ENCODE measurements at places on chromosomes 7 and 10.

DNA sequence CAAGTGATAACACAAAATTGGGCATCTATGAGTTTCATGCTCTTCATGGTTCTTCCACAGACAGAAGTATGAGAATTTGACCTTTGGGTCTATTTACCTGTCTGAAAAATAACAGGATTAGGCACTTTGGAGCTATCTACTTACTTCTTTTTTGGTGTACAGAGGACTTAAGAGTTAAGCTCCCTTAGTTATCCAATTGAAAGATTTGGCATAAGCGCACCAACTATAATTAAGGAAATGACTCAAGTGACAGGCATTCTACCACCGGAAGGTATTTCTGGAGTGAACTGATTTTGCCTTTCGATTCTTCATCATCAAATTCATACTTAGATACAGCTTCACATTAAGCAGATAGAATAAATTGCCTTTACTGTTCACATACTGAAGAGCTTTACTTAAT, 43.9 kb downstream of the IFIT5 start:
- no peak for DNase-seq

DNA sequence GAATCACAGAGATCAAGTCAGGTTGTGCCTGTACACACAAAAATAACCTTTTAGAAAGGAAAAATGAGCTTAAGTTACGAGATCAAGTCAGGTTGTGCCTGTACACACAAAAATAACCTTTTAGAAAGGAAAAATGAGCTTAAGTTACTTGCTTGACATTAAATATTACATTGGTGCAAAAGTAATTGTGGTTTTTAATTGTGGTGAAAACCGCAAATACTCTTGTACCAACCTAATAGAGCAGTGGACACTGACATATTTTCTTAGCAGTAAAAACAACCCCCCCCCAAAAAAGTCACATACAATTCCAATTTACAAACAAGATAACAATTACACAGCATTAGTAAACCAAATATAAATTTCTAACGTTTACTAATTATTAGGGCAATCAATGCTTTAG, 595.6 kb downstream of the GRM8 start:
- no peak for DNase-seq

DNA sequence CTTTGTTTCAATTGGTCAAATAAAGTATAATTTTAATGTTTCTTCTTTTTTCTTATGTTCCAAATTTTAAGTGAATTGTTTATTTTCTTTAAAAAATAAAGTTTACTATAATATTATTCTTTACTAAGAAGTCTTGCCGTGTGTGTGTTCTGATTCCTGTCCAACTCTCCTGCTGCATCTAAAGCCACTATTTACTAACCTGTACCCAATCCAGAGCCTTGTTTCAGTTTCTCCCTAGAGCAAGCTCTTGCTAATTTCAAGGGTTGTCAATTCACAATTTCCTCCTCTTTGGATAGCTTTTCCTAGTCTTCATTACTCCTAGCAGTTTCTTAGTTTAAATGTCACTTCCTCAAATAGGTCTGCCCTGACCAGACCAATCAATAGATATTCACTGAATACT, 314.9 kb upstream of the SEMA3A start:
- DNase-seq: no peak

- DNase-seq: no peak
Measured at GRCh38 chr7:155291045-155291530, 6.6 kb upstream of the INSIG1 start.

DNA sequence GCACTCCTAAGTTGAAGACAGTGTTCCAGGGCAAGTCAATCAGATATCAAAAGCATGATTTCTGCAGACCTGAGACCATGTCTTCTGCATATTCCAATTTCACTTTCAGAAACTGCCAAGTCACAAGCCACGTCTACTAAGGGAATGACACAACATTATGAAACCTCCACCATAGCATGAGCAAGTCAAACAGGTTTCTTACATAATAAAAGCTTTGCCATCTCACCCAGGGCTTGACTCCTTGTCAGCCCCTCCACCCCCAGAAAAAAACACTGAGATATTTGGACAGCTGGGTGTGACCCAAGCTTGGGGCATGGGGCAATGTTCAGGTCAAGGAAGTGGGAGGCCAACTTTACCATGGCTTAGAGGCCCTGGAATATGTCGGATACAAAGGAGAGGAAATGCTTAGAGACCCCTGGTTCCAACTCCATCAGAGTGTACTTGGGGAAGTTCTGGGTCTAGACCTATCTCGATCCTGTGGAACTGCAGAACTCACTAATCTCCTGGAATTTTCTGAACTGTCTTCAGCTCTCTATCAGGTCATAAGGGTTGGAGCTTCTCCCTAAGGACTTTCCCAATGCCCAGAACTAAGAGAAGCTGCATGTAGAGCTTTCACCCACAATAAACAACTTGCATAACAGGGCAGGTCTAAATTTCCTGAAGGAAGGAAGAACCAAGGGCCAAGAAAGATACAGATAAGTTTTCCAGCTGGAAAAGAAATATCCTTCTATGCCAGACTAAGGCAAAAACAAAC, 80.6 kb upstream of the NAMPT start:
- DNase-seq: no peak

DNA sequence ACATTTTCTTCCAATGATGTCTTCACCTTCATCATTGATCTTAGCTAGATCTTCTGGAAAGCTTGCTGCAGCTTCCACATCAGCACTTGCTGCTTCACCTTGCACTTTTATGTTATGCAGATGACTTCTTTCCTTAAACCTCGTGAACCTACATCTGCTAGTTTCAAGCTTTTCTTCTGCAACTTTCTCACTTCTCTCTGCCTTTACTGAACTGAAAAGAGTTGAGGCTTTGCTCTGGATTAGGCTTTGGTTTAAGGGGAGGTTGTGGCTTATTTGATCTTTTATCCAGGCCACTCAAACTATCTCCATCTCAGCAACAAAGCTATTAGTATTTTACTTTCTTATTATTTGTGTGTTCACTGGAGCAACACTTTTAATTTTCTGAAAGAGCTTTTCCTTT, 125.5 kb upstream of the POM121L12 start:
- DNase-seq: no peak

DNA sequence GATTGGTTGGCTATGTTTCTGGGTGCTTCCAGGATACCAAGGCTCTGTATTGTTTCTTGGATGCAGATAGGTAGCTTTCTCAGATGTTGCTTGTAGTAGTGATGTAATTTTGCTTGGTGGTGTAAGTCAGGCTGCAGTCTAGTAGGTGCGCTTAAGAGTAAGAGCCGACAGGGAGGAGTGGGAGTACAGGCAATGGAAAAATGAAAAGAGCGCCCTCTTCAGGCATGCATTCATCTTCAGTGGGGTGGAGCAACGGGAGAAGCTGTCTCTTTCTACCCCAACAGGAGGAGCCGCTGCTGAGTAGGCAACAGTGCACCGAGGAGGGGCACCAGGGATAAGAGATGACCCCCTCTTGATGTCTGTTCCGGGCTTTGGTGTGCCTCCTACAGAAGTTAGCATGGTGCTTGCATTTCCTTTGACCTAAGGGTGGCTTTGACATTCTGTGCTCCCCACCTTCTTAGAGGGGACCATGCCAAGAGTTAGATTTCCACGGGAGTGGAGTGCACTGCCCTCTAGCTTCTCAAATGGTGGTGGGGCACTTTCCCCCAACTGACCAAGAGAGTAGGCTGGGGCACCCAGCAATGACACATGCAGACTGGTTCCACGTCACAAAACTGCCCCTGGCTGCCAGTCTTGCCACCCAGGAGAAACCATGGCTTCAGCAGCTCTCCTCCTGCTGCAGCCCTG, 56.1 kb downstream of the ZNF783 start:
- DNase-seq: no peak

DNA sequence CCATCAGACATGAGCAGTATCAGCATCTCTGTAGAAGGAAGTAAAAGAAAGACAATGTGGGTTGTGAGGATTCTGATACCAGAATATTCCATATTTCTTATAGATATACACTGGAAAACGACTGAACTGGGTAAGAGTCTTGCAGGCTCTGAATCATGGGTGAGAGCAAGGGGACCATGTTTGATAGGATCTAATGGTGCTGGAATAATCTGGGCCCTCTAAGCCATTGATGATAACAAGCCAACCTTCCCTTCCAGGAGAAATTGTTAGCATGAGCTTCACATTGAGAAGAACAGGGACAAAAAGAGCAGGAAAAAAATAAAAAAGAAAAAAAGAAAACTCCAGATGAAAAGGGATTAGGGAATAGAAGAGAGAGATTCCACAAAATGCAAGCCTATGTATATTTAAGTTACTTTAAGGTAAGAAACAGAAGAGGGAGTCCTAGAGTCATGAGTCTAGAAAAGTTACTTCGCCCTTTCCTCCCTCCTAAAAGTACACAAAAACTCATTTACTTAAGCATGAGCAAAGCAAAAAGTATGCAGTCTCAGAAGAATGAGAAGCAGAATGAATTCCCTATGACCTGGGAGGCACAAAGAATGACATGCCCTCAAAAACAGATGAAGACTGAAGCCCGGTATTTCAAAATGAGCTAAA, 181.9 kb downstream of the TMEM26 start:
- DNase-seq: peak; percentile 59

Measured in GM04503 (cell line).